Peyer's patch (tissue), 4 donors: ENCODE measurements at places on chromosomes 2 and 18.

DNA sequence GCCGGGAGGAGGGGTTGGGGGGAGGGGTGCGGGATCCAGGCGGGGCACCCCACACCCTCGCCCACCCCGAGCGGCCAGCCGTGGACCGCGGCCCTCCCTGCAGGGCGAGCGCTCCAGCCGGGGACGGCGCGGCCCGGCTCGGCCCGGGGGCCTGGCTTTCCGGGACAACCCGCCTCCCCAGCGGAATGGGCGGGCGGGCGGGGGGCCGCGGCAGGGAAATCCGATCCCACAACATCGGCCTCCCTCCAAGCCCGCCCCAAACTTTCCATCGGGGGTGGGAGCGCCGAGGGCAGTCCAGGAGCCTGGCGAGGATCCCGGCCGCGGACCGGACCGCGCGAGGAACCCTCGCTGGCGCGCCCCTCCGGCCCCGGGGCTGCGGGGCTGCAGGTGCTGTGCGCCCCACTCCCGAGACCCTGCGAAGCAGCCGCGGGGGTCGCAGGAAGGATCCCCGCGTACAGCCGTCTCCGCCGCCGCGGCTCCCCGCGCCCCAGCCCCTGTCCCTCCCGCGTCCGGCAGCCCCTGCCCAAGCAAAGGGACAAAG, 529 bp downstream of the SEMA4C start:
- DNase-seq = no peak

DNA sequence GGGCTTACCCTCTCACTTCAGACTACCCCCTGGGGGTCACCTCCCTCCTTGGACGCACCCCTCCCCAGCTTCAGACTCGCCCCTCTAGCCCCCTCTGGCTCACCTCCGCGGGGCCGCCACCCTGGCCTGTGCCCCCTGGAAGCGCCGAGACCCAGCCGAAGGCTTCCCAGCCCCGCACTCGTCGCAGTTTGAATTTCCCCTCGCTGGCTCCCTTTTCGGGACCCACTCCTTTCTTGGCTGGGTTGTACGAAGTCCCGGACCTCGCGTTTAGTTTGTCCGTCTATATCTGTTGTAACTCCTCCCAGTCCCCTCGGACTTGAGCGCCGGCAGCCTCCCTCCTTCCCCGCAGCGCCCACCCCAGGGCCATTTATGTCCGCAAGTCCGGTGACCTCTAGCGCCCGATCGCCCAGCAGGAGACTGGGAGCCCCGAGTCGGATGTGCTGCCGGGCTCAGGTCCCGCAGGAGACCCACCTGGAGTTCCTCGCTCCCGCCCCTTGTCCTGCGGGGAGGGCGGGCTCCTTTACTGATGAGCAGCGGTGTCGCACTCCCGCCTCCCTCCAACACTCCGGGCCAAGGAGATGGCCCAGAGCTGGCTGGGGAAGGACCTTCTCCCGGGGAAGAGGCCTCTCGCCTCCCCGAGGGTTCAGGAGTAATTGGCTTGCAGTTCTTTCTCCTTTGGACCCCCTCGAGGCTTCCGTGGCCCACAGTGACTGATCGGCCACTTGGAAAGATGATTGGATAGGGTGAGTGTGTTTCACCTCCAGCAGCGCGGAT, 692 bp upstream of the RAX start:
- DNase-seq = no peak

DNA sequence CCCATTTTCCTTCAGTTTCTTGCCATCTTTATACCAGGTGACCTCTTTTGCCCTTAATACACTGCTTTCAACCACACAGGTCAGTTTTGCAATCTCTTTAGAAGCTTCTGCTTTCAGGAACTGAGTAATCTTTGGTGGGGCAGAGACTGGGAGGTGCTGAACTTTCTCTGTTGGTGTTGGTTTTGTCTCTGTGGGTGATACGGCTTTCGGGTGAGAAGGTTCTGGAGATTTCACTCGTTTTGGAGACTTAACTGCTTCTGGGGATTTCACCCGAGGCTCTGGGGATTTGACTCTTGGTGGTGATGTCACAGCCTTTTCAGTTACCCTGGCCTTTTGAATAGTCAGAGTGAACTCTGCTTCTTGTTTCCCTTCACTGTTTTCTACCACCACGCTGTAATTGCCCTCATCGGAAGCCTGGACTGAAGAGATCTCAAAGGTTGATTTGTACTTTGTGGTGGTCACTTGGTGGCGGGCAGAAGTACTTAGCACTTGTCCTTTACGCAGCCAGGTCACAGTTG, 50.4 kb downstream of the PLEKHA3 start:
- no peak for DNase-seq

DNA sequence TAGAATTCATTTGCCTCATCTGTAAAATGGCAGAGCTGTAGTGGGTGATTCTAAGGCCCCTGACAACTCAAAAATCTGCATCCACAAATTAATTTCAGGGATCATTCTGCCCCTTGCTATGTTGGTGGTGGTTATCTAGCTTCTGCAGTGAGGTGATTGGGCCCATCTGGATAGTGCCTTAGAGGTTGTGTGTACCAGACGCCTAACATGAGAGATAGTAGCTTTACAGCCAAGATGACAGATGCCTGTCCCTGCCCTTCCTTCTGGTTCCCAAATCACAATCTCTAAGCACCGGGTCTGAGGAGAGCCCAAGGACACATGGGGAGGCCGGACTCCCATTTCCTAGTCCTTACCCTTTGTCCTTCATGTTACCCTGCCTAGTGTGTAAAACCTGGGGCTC, 51.1 kb upstream of the TNP1 start:
- DNase-seq = no peak

DNA sequence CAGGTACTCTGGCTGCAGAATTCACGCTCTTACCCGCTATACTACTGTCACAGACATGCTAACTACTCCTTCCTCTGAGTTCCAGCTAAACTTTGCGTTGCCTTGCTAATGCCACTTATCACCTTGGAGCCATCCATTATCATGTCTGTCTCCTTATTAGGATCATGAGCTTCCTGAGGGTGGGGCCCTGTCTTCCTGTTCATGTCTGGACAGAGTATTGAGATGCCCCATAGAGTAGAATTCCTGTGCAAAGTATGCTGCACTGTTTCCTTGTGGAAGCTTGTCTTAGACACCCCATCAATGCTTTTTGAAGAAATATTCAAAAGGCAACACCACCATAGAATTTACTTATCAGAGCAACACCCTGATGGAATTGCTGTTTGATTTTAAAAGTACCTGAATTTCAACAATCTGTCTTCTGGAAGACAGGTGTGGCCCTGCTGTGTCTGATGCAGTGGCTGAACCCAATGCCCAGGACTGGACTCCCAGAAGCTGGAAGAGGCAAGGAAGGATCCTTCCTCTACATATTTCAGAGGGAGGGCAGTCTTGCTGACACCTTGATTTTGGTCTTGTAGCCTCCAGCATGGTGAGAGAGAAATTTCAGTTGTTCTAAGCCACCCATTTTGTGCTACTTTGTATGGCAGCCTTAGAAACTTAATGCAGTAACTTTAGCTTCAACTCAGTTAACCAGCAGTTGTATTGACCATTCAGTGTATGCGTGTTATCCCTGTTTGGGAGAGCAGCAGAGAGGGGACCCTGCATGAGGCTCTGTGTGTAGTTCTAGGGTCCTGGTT, 5.6 kb downstream of the LAMA3 start:
- no peak for DNase-seq

DNA sequence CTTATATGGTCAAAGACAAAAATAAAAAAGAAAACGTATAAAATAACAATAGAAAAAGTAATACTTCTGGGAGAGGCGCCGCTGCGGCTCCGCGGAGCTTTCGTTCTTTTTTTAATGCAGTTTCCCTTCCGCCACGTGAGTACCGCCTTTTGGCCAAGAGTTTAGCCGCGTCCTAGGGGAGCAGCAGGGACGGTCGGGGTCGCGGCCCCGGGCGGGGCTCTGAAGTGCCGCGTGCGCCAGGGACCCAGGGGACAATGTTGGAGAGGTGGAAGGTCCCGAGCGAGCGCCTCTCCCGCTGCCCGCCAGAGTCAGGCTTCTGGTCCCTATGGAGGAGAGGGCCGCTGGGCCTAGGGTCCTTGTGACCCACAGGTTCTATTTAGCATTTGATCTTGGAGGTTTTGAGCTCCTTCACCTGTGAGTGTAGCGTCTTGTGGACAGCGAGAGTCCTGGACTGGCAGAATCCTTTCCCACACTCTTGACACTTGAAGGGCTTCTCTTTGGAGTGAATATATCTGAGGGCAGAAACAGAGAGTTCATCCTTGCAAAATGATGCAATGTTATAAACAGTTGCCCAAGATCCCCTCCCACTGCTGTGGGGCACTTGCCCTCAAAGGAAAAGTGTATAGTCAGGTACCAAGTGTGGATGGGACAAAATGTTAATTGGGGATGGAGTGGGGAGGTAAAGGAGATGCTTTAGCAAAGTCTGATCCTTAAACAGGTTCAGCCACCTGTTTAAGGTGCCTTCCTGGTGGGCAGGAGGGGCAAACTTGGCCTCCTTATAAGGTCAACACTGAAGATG, 6.3 kb downstream of the OSR1 start:
- no peak for DNase-seq

DNA sequence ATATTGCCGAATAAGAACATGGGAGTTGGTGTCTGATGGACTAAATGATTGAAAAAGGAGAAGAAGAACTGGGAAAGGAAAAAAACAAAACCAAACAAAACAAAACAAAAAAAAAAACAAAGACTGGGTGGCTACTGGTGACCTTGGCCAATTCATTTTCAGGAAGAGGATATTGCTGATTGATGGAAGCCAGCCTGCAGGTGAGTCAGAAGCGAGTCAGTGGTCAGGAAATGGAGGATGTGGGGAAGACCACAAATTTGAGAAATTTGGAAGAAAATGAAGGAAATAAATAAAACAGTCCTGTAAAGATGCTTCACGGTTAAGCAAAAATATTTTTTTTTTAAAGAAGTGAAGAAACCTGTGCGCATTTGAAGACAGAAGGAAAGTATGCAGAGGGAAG, 296.9 kb downstream of the ZNF521 start:
- no peak for DNase-seq

DNA sequence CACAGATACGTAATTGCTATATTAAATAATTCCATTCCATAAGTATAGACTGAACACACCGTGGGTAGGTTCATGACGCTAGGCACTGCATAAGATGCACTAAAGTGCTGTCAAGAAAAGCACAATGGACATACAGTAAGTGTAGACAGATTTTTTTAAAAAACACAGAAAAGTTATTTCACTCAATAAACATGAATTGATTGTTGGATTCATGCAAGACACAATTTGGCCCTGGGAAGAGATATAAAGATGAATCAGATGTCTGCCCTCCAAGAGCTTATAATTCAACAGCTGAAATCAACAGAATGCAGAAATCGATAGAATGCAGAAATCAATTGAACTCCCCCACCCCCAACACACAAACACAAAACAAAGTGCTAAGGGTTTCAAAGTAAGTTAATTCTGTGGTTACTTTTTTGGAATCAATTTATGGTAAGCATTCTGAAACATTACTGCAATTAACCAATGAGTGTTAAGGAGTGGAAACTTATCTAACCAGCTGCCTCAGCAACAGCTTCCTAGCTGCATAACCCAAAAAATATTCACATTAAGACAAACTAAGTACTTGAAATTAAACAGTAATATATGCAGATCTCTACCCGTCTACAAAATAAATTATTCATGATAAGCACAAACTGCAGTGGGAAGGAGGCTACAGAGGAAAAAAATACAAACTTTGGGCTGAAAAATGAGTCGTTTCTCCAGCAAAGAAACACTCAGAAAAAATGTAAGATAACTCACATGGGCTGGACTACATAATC, 1.6 kb downstream of the NBAS start:
- DNase-seq = no peak
